ENCODE measurements at places on chromosomes 6 and 20. TPM values are rescaled to one million over a fixed set of nuclear protein-coding genes. Genes with fewer than 3 reads are reported as not detected.

The THBS2 gene
- 43.2 TPM for total RNA-seq

The LY6G6D gene
- total RNA-seq: not detected

The AVP gene
- total RNA-seq: not detected

The SDC4 gene
- 122 TPM for total RNA-seq

The NOL7 gene
- total RNA-seq: 65.1 TPM

The CUL9 gene
- total RNA-seq: 22.9 TPM

The SPATS1 gene
- total RNA-seq: not detected

The SOBP gene
- total RNA-seq: 1.8 TPM

The SAMHD1 gene
- 14.3 TPM for total RNA-seq

The ADIG gene
- total RNA-seq: not detected

The EEF1A2 gene
- total RNA-seq: 0.30 TPM

The SESN1 gene
- 7.3 TPM for total RNA-seq

The TGM3 gene
- not detected for total RNA-seq

The HNF4A gene
- total RNA-seq: not detected

The SLC22A1 gene
- under 0.01 TPM for total RNA-seq

The CFAP61 gene
- total RNA-seq: not detected

The WFDC10B gene
- not detected for total RNA-seq

The MYL9 gene
- 54.1 TPM for total RNA-seq

The ETV7 gene
- total RNA-seq: 0.30 TPM

The ARMH2 gene
- total RNA-seq: not detected

The CTAGE9 gene
- total RNA-seq: under 0.01 TPM

The ZNF341 gene
- 1.3 TPM for total RNA-seq

The CDSN gene
- total RNA-seq: not detected

The IL17A gene
- not detected for total RNA-seq

The POPDC3 gene
- 7.7 TPM for total RNA-seq

The TSHZ2 gene
- under 0.01 TPM for total RNA-seq

The TSPO2 gene
- not detected for total RNA-seq

The PPIL4 gene
- total RNA-seq: 12.6 TPM

The WFDC12 gene
- not detected for total RNA-seq

The TFAP2D gene
- total RNA-seq: not detected

The ANKRD60 gene
- not detected for total RNA-seq

The SLC25A27 gene
- 2.4 TPM for total RNA-seq

The EZR gene
- total RNA-seq: 76.7 TPM

The REV3L gene
- 13.6 TPM for total RNA-seq

The FAM83D gene
- 40.1 TPM for total RNA-seq

The DOP1A gene
- total RNA-seq: 7.2 TPM

The CNR1 gene
- total RNA-seq: 0.45 TPM

The OPN5 gene
- not detected for total RNA-seq

Data from bronchus fibroblast of lung (primary cell).